ENCODE measurements at places on chromosomes 6 and 20. TPM values are rescaled to one million over a fixed set of nuclear protein-coding genes. Genes with fewer than 3 reads are reported as not detected.

- H3K27me3 ChIP-seq, result no peaks in the 10 kb centered on the region
- no peaks in the 10 kb centered on the region for H3K4me1 ChIP-seq
- H3K27ac ChIP-seq, result no peak overlapping the region
- H3K4me3 ChIP-seq, result no peak overlapping the region
Measured at GRCh38 chr6:42530296-42530695, 33.5 kb upstream of the UBR2 start.

GRCh38 chr6:16136091-16136490, 7.2 kb downstream of the MYLIP start:
- H3K27me3 ChIP-seq, result no peaks in the 10 kb centered on the region
- peaks cover 82% of the 10 kb centered on the region for H3K4me1 ChIP-seq
- H3K4me3 ChIP-seq, result peak overlapping the region; percentile 35
- H3K36me3 ChIP-seq, result no peaks in the 10 kb centered on the region
- peak; percentile 64 for DNase-seq
- no peak overlapping the region for H3K27ac ChIP-seq

DNA sequence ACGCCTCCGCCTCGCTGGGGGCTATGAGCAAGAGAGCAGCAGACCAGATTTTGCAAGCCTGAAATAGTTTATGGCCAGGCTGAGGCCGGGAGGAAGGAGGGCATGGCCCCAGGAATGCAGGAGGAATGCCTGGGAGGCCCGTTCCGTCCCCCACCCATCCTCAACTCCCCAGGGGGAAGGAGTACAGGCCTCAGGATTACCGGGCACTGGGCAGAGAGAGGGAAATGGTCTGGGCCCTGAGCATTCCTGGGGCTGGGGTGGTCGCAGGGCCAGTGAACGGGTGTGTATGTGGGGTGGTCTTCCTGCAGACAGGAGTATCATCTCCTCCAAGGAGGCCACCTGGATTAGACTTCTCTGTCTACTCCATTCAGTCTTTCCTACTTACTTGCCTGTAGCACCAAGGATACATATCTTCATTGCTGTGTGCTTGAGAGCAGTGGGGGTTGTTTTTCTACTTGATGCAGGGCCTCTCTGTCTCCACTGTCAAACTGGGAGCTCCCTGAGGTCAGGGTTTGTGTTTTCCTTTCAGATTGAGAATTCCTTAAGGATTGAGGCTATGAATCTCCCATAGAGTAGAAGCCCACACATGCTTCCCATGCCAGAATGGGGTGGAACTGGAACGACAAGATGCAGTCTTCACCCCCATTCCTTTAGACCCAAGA, 81.3 kb downstream of the VEGFA start:
- no peak overlapping the region for H3K4me3 ChIP-seq
- no peaks in the 10 kb centered on the region for H3K4me1 ChIP-seq
- H3K27me3 ChIP-seq, result no peaks in the 10 kb centered on the region
- H3K36me3 ChIP-seq, result no peaks in the 10 kb centered on the region
- H3K27ac ChIP-seq, result no peak overlapping the region

XKR7 gene
- total RNA-seq, result 0.05 TPM

KIF13A gene
- 0.35 TPM for total RNA-seq

DNA sequence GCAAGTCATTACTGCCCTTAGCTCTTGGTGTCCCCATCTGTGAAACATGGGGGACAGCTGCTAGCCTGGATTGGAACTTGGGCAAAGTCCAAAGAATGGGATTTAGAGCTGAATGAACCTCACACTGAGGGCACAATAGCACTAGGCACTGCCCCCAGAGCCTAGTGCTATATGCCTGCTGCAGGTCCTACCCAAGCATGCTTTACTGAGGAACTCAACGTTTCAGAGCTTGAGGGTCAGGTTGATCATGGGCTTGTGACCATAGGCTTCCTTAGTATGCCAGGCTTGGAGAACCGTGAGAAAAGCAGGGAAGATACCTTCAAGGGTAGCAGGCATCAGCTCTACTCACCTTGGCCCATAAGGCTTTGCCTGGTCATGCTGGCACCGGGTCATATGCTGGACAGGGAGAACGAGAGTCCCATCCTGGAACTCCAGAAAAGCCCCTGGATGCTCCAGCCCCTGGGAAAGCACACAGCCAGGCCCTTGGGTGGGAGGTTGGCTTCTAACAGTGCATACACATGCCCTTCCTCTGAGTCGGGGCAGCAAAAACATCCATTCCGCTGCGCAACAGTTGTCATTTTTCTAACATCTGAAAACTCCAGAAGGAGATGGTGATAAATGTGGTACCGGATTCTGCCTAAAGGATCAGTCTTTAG, 29.7 kb downstream of the EIF2S2 start:
- peak overlapping the region; percentile 3 for H3K27ac ChIP-seq
- no peak overlapping the region for H3K4me3 ChIP-seq
- H3K27me3 ChIP-seq, result no peaks in the 10 kb centered on the region
- no peaks in the 10 kb centered on the region for H3K4me1 ChIP-seq
- peaks cover 8% of the 10 kb centered on the region for H3K36me3 ChIP-seq

DAAM2 gene
- total RNA-seq, result not detected

NKAPL gene
- total RNA-seq, result 0.30 TPM

EDN1 gene
- 1.6 TPM for total RNA-seq

- no peaks in the 10 kb centered on the region for H3K36me3 ChIP-seq
- no peak overlapping the region for H3K4me3 ChIP-seq
- no peaks in the 10 kb centered on the region for H3K4me1 ChIP-seq
- no peak for DNase-seq
Measured at GRCh38 chr6:146397638-146398037, 146.0 kb upstream of the RAB32 start.

All from naive thymus-derived CD4-positive, alpha-beta T cell (primary cell).